NCI-H510A (cell line): ENCODE measurements at places on chromosomes 3 and 15.

GRCh38 chr15:42130246-42130986 is 26.0 kb downstream of the PLA2G4F start:
- DNase-seq = no peak

DNA sequence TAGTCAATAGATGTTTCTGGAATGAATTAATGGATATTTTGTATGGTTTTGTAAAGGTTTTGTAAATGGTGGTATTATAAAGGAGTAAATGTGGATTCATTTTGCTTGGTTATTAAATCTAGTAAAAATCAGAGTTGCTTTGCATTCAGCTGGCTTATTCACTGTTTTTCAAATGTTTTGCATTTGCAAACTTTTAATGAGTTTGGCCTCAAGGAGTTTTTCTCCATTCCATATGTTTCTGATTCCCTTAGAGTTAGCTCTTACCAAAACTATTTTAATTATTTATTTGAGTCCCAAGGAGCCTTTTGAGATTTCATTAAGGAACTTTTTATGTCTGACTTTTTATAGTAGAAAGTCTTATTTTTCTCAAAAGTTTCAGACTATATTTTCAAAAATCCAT is 992.2 kb downstream of the DIPK2A start:
- DNase-seq = no peak

DNA sequence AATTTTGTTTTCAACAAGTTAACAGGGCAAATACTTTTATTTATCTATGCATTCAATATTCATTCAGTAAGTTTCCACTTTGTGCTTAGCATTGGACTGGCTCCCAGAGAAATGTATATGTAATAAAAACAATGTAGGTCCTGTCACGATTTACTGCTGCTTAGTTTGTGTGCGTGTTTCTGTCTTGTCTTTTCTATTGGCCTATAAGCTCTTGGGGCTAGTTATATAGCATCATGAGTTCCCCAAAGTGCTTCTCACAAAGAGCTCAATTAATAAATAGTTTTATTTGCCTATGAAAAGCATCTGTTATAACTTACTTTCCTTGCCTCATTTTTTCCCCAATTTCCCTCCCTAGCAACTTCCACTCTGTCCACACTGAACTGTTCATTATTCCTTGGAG is 666.7 kb upstream of the NAALADL2 start:
- DNase-seq = no peak

DNA sequence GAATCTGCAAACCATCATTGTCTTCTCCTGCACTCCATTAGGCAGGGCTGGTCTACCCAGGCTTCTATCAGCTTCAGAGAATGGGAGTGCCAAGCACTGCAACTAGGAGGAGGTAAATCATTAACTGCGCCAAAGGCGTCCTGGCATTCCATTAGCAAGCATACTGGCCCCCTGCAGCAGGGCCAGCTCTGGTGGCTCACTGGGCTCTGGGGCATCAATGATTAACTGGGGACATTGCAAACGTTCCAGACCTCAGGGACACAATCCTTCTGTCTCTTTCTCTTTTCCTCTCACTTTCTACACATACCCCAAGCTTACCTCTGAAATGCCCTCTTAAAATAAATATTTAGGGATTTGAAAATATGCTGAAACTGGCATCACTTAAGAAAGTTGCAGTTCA is 129.0 kb downstream of the MYLK start:
- no peak for DNase-seq

GRCh38 chr15:50168783-50169411 is 13.1 kb upstream of the SLC27A2 start:
- no peak for DNase-seq

- DNase-seq = no peak
Measured at GRCh38 chr3:159860269-159861116, 128.1 kb upstream of the IL12A start.

GRCh38 chr3:197270558-197271317 is 27.7 kb downstream of the DLG1 start:
- no peak for DNase-seq

DNA sequence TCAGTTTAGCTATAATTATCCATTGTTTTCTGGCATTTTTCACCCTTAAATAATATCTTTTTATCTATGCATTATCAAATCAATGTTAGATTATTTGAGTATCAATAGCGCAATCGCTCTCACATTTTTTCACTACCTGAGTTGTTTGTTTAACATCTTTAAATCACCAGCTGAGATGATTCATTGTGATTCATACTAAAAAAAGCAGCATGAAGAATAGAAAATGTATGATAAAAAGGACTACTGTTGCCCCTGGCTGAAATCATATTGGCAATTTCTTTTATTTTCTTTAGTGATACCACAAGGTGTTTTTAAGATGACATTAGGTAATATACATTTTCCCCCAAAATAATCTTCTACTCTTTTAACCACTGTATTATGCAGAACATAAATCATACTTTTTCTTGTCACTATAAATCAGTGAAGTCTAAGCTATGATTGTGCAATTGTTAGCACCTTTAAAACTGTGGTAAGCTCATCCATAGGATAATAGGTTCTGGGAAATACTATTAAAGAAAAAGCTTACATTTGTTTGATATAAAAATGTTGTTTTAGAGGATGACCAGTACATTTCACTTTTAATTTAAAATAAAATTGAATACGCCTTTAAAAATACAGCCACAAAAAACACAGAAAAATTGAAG is 889.1 kb downstream of the NAALADL2 start:
- no peak for DNase-seq

DNA sequence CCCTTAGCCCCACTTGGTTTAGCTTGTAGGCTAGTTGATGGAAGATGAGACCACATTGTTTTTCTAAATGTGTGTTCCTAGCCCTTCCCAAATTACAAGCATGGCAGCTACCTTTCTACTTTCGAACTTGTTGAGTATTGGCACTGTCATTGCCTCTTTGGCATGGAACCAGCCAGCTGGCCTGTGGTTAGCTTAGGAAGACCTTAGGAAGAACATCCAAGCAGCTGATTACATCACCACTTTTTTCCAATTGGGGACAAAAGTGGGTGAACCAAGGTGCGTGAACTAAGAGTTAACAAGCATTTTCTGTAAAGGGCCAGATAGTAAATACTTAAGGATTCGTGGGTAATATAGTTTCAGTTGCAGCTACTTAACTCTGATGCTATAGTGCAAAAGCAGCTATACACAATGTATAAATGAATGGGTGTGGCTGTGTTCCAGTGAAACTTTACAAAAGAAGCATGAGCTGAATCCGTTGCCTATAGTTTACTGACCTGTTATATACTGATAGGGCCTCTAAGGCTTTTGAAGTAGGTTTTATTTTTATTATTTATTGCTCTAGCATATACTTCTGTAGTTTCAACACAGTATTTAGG is 8.5 kb downstream of the KLHL18 start:
- DNase-seq = no peak

DNA sequence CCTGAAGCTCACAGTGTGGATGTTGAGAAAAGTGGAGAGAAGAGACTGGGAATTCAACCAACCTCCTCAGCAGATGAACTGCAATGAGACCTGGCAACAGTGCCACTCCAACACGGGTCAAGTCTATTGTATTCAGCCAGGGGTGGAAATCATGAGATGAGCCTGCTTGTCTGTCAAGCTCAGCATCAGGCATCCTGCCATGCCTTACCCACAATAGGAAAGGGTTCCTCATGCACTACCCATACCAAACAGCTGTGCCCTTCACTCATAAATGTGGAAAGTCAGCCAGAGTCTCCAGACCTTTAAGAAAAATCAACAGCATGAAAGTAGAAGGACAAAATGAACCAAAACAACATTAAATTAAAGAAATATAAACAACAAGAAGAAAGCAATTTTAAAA is 542.1 kb downstream of the EPHB1 start:
- no peak for DNase-seq

DNA sequence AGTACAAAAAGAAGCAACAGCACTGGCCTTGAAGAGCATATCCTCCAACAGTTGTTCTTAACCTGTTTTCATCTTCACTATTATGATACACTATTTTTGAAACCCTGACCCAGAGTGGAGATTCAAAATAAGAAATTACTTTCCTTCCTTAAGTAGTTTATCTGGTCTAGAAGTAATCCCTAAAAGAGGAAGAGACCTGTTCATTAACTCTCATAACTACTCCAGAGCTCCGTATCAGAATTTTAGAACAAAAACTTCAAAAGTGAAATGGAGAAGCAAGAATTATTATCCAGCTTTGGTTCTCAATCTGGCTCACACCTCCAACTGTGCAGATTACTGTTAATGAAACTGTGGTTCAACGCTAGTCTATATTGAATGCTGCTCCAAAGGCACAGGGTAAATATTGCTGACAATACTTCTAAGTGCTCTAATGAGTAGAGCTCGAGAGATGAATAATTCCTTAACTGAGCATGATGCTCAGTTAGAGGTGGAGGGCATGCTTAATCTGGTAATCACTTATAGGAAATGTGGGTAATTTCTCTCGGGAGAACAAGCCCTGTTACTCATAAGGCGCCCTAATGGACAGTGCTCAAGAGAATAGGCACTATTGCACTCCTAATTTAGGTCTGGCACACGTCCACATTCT is 5.2 kb downstream of the LCMT2 start:
- no peak for DNase-seq

GRCh38 chr3:192887047-192887446 is 30.6 kb downstream of the MB21D2 start:
- DNase-seq = no peak

DNA sequence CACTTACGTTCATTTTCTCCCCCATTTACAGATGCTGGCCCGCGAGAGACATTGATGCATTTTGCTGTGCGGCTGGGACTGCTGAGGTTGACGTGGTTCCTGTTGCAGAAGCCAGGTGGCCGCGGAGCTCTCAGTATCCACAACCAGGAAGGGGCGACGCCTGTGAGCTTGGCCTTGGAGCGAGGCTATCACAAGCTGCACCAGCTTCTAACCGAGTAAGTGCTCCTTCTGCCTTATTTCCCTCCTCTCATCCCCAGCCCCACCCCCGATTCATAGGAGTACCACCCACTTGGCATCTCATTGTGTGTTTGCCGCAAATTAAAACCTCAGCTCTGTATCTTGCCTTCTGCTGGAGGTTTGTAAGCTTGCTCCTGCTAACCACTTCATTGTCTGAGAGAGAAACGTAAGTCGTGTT is 163.3 kb downstream of the AKAP13 start:
- peak; percentile 69 for DNase-seq

DNA sequence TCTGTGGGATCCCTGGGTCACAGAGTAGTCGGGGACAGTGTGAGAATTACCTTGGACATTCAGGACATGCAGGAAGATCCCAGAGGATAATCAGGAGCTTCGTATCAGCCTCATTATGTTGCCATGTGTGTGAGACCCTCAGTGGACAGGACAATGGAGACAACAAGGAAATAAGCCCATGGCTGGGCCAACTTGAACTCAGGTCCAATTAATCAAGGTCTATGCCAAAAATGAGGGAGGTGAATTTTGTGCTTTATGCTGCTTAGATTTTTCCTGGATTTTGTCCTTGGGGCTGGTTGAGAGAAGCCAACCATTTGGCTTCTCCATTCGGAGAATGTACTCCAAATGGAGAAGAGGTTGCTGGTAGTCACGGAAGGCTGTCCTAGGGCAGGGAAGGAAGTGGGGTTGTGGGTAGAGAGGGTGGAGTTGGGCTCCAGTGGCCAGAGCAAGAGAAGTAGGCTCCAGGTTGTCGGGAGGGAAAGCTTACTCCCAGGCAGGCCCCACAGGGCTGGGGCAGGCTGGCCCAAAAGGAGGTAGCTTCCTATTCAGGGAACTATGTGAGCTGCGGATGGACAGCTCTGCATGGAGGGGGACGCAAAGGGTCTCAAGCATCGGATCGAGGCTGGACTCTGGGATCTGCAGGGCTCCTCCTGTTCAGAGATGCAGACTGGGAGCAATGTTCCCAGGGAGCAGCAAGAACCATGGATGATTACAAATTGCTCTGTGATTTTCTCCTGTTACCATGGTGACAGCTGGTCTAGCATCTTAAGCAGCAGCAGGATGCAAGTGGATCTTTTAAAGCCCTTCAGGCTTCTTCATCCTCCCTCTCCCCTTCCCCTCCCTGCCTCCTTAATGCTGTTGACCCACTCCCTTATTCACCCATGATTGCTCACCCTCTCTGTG is 91.1 kb downstream of the WNT7A start:
- no peak for DNase-seq

- no peak for DNase-seq
Measured at GRCh38 chr15:56098195-56098863, 104.9 kb upstream of the NEDD4 start.

- DNase-seq = no peak
Measured at GRCh38 chr15:60350108-60350507, 47.7 kb downstream of the ANXA2 start.

DNA sequence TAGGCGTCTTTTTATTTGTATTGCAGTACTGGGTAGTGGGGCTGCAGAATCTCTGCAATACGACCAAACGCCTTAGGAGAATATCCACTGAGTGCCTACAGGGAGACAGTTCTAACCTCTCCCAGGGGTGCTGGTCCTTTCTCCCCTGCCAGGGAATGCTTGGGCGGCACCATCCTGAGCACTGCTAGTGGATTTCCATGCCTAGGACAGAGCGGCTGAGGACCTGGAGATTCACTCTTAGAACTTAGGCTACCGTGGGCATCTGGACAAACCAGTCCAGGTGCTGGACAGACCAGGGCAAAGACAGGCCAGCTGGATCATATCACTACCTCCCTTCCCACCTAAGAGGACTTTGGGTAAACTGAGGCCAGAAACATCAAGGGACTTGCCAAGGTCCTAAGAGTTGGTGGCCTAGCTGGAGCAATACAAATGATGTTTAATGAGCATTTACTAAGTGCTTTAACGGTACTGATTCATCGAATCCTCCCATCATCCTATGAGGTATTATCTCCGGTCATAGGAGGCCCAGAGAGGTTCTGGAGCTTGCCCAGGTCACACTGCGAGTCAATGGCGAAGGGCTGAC is 902 bp downstream of the TMEM44 start:
- DNase-seq = no peak

GRCh38 chr15:101209285-101209845 is 42.5 kb downstream of the CHSY1 start:
- DNase-seq = no peak

DNA sequence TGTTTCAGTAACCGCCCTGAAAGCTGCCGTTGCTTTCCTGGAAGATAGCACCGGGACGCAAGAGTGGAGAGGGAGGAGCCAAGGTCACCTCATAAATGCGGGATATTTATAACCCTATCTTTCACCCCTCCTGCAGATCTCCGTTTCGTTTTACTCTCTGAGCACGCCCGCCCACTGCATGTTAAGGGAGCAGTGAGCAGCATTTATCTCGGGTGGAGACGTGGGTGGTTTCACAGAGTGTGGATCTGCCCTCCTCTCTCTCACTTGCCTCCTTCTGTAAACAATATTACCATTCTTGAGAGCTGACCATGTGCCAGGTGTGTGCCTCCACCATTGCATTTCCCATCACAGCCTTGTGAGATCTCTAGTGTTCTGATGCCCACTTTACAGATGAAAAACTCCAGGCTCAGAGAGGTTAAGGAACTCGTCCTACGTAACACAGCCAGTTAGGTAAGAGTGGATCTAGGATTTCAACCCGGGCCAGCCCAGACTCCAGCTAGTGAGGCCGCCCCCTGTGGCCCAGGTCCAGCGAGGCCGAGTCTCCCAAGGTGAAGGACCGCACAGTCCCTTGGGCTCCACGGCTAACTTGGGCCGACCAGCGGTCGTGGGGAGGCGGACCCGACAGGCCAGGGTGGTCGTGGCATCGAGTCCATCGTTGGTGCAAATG is 16.9 kb upstream of the SEMA4B start:
- DNase-seq = peak; percentile 42

GRCh38 chr3:175668300-175668699 is 809.2 kb downstream of the NAALADL2 start:
- no peak for DNase-seq
